Activated T-cell treated with anti-CD3 and anti-CD28 coated beads, Interleukin-2, amount 50 U/mL, for 72 hours (primary cell): ENCODE measurements at places on chromosomes 7 and 10.

DNA sequence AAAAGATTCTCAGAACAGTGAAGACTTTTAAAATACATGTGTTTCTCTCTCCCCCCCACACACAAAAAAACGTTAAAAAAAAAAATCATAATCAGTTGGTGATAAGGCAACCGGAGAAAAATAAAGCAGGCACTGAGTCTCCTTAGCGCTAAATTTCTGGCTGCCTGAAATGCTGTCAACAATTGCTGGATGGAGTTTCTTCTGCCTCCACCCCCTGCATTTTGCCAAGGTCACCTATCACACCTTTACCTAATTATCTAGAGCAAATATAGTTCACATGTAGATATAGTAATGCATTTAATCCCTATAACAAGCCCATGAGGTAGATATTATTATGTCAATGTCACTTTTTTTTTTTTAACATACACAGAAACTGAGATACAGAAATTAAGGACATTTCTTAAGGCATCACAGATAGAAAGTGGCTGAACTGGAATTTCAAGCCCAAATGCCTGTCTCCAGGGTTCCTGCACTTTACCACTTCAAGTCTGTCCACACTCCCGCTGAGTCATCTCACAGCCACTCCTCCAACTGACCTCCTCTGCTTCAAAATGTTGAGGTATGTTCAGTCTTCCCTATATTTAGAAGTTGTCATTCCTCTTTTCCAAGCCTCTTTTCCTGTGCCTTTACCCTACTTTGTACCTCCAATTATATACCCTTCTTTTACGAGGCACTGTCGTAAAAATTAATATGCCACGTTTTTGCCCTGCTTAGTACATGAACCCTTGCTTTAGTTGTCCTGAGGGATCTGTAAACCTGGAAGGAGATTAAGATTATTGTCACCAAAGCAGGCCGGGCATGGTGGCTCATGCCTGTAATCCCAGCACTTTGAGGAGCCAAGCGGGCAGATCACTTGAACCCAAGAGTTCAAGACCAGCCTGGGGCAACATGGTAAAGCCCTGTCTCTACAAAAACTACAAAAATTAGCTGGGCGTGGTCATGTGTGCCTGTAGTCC is 72.8 kb upstream of the MPP7 start:
- DNase-seq: no peak

DNA sequence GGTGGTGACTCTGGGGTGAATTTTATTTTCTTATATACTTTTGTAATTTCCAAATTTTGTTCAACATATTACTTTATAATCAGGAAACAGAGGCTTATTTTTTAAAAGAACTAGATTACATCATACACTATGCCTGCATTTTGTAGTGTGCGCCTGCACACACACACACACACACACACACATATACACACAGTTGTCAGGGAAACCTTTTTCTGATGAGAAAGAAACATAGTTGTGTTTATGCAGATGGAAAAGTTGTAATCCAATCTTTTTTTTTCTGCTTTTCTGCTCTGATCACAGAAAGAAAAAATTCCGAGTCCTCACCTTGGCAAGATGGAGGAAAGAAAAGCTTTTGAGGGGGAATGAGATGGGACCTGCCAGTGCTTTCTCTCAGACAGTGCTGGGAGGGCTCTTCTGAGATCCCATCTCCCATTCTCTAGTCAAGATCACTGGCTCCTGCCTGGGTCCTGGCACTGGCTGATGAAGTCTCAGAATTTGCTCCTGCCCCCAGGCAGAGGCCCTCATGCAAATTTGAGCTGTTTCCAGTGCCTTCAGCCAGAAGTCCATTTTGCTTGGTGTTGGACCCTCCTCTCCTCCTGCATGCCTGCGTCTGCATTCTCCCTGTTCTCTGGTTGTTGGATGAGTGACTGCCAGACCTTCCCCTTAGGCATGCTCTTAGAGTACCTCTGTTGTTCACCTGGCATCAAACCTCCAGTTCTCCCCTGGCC is 59.7 kb downstream of the TLL2 start:
- DNase-seq: no peak

- no peak for DNase-seq
Measured at GRCh38 chr7:151143261-151144015, 24.1 kb downstream of the GBX1 start.

GRCh38 chr7:30087371-30087770 is 47.4 kb upstream of the MTURN start:
- no peak for DNase-seq

- DNase-seq: no peak
Measured at GRCh38 chr7:81956520-81956919, 186.7 kb upstream of the HGF start.

DNA sequence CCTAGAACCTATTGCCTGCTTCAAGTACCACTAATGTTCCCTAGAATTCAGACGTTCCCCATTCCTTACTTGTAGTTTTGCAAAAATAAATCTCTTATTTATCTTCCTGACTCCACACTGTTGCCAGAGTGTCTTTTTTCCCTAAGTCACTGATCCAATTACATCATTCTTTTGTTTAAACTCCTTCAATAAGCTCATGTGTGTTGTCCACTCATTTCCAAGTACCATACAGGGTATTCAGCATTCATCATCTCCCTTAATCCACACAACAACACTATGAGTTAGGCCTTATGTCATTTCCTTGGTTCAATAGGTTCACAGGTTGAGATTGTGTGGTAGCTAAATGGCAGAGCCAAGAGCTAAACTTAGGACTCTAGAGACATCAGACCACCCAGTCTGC is 119.9 kb upstream of the RHOBTB1 start:
- no peak for DNase-seq
